Effector memory CD4-positive, alpha-beta T cell (primary cell): ENCODE measurements at places on chromosomes 11 and 22.

- DNase-seq: no peak
Observed at GRCh38 chr11:100719362-100719761, 32.3 kb downstream of the ARHGAP42 start.

- DNase-seq: no peak
Observed at GRCh38 chr22:50262460-50262911, 1.0 kb upstream of the MAPK12 start.

DNA sequence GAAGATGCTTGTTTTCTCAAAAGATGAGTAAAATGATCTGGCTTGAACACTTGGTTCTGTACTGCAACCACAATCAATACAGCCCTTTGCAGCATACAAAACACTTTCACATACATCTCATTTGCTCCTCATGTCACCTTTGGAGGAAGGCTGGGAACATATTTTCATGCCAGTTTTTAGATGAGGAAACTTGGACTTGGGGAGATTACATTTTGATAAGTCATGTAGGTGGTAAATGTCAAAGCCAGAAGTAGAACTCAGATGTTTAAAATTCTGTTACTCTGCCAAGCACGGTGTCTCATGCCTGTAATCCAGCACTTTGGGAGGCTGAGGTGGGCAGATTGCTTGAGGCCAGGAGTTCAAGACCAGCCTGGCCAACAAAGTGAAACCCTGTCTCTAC lies 121.8 kb downstream of the MICAL2 start:
- no peak for DNase-seq

GRCh38 chr22:32216911-32217310 lies 12.0 kb upstream of the RFPL2 start:
- DNase-seq: no peak

DNA sequence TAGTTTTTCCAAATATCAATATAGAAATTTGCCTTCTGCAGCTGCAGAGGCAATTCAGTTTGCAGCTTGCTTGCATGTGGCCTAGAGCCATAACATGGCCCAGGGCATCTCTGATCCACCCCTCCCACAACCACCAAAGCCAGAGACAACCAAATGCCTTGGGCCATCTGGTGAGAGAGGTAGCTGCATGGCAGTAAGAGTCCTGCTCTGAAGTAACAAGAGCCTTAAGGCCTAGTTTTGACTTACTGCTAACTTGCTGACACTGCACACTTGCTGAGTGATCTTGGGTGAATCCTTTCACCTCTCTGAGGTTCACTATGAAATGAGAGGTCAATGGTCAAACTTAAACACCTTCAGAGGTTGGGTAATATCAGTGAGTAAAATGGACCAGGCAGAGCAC lies 4.9 kb upstream of the SPECC1L start:
- no peak for DNase-seq

- DNase-seq: peak; percentile 6
Observed at GRCh38 chr22:43090130-43090789, 1.1 kb upstream of the TTLL1 start.

- DNase-seq: no peak
Observed at GRCh38 chr11:59647245-59647980, 21.4 kb downstream of the PATL1 start.

DNA sequence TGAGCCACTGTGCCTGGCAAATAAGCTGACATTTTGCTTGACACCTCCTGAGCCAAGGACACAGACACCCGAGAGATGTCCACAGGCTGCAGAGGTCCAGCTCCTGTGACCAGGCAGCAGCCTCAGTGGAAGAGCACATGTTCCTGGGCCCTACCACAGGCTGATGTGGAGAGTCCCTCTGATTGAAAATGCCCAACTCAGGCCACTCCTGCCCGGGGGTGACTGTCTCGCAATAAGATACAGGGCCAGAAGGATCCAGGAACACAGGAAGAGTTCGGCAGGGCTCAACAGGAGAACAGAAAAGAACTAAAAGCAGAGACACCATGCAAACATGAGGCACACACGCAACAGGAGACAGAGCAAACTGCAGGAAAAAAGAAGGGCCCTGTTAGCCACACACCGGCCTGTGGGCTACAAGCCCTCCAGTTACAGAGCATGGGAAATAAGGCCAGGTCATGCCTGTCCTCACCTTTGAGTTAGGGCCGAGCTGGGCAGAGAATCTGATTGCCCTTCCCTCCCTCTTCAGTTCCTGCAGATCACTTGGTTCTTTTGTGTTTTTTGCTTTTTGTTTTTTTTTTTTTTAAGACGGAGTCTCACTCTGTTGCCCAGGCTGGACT lies 28.3 kb upstream of the MALAT1 start:
- DNase-seq: no peak

GRCh38 chr11:65906602-65907001 lies 6.4 kb upstream of the FOSL1 start:
- no peak for DNase-seq

DNA sequence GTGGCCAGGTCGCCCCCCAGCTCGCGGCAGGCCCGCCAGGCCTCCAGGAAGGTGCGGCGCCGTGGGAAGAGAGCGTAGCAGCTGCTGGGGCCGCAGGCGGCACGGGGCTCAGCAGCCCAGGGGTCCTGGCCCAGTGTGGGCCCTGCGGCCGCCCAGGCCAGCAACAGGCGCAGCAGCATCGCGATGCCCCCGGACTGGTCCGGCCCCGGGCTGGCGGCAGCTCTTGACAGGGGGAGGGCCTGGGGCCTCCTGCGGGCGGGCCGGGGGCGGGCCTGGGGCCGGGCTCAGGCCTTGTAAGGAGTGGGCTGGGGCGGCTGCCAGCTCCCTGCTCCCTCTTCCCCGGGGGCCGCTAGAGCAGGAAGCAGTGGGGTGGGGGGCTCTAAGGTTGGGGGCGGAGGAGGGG lies at the start of gene CD248:
Gene CD248 (minus strand): TSS at position 196 of the 403 bp plus-strand sequence. CDS start 17 bp downstream, at position 179.
- DNase-seq: no peak

- DNase-seq: no peak
Observed at GRCh38 chr22:47178339-47178738, 415.9 kb downstream of the TBC1D22A start.

DNA sequence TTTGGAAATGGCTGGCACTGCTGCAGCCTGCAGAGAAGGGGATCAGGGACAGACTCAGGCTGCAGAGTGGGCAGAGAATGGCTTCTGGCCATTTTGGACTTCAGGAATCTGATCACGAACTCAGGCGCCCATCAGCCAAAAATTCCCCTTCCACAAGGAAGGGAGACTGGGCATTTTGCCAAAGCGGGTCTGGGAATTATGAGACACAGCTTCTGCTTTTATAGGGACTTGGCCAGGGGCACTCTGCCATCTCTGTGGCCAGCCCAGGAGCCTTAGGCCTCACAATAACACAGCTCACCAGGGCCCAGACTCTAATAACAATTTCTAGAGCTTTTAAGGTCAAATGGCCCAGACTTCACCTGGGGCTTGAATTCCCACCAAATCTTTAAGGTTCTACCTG lies 74.7 kb downstream of the CHST1 start:
- DNase-seq: no peak

DNA sequence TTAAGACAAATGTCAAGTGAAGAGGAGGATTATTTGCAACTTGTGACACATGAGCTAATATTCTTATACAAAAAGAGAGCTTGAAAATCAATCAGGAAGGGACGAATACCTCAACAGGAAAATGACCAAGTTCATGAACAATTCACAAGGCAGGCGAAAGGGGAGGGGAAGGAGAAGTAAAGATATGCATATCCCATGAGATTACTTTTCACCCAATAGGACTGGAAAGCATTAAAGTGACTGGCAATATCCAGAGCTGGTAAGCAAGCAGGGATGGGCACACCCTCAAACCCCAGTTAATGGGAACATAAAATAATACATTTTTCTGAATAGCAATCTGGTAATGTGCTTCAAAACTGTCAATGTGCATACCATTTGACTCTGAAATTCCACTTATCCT lies 129.5 kb downstream of the SLC1A2 start:
- no peak for DNase-seq

DNA sequence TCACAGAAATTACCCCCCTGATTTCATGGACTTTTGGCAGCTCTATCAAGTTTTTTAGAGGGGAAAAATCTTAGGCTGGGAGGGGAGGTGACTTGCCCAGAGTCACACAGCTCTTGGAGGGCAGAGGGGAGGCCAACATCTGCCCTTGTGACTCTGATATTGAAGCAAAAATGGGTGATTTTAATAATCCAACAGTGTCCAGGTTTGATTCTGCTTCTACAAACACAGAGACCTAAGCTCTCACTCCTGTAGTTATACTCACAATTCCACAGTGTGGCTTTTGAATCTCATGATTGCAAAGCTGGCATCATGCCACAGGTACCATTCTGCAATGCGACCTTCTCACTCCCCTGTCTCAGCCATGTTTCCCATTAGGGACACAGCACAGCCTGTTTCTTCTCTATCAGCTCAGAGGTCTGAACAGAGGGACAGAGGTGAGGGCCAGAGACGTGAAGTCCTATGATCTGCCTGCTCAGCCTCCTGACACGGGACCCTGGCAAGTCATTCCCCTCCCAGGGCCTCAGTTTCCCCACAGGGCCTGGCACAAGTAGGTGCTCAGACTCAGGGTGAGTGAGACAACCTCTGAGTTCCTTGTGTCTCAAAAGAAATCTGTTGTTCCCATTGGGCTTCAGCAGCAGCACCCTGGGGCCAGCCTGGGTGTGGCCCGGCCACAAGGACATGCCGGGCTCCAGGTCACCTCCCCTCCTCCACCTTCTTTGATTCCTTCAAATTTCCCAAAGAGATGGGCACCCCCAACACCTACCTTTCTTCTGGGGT lies 766 bp downstream of the APOL2 start:
- DNase-seq: no peak

DNA sequence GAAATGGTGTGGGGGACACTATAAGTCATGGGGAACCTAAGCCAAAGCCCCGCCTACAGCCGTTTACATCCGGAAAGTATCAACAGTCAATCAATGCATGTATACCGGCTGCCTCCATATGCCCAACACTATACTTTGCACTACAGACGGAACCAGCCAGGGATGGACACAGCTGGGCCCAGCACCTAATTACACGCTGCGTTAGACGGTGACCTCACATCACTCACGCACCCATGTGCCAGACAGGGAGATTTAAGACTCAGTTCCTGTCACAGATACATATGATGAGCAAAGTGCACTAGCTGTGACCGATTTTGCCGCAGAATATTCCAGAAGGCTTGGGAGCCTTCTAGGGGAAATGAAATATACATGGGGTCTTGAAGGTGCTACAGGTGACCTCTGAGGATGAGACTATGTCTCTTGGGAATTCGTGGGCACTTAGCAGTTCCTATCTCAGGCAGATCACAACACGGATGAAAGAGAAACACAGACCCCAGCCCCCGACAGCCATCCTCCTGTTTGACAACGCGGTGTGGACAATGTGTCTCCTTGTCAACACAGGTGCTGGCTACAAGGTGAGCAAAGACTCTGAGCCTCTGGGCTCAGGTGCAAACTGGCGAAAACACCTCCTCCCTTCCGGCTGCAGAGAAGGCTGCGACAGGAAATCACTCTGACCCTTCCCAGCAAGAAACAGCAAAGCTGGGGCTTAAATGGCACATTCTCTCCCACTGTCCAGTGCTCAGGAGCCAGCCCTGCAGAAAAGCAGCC lies 8.0 kb downstream of the AHNAK start:
- DNase-seq: no peak

GRCh38 chr11:126318574-126319373 lies 14.9 kb downstream of the DCPS start:
- no peak for DNase-seq

DNA sequence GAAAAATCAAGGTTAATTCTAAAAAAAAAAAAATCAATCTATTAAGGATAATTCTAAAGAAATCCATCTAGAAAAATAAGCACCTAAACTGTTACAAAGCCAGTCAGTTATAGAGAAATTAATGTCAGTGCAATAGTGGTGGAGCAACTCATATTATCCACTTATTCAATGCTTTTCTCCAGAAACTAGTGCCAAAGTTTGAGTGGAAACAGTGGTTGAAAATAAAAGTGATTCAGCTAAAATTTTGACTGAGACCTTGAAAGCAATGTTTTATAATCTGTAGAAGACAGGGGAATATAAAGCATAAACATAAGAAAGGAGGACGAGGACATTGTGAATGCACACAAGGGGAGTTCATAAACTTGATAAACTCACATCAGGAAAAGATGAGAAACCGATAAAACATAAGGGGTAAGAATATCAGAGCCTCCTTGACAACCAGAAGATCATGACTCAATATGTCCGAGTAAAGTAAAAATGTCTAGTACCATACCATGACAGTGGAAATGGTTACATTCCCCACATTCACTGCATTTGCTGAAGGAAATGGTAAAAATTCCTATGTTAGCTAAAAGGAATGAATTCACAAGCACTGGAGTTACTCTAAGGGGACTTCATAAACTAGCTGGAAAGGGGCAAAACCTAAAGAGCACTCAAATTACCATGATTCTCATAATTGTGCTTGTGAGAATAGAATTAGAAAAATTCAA lies 58.7 kb upstream of the SLC5A12 start:
- DNase-seq: no peak

- DNase-seq: no peak
Observed at GRCh38 chr11:130612291-130612851, 163.9 kb downstream of the ADAMTS15 start.

GRCh38 chr11:80365076-80365725 lies 924.4 kb upstream of the TENM4 start:
- DNase-seq: no peak

- no peak for DNase-seq
Observed at GRCh38 chr11:28606930-28607329, 498.7 kb downstream of the METTL15 start.

DNA sequence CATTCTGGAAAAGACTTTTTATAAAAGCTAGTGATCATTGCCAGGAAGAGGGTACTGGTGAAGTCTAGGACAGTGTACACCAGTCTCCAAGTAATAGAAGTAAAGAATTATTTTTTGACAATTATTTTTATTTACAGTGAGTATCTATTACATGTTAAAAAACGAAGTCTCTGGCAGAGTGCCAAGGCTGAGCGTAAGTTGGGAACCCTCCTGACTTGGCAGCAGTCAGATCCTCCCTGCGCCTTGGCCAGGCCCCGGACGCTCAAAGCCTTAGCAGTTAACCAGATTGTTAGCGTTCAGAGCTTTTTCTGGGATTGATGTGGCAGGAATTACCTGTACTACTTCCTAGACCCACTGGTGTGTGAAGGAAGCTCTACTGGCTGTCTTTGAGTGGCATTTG lies 38.1 kb upstream of the CTTN start:
- no peak for DNase-seq

DNA sequence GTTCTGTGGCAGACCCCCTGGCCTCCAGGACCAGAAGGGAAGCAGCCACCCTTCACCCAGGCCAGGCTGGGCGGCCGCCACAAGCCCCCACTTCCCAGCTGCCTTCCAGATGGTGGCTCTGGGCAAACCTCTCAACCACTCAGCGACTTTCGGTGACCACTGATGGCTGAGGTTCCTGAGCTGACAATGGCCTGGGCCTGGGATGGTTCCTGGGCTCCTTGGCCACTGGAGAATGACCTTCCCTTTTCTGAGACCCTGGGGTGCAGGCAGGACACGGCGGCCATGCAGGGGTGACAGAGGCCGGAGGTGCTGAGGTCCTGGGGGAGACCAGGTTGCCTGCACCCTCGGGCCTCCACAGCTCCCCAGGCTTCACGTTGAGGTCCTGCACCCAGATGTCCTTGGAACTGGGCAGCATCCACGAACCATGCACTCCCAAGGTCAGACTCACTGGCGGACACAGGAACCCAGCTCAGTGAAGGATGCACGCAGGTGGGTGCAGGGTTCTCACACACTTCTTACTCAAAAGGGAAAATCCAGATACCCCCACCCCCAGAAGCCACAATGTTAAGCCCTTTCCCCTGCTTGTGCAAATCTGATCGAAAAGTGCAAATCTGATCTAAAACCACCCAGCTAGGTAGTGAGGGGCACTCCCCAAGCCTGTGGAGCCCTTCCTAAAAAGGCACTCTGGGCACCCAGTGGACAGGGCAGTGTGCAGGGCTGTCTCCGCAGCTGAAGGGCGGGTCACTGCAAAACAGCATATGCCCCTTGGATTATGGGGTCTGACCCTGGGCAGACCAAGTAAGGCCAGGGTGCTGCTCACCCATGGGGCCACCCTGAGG lies 13.9 kb upstream of the PHLDA2 start:
- DNase-seq: no peak
